ENCODE measurements at places on chromosomes 16 and 17.

- DNase-seq: no peak
These were observed 304.0 kb downstream of the MAF start for GRCh38 chr16:79296491-79296890.

DNA sequence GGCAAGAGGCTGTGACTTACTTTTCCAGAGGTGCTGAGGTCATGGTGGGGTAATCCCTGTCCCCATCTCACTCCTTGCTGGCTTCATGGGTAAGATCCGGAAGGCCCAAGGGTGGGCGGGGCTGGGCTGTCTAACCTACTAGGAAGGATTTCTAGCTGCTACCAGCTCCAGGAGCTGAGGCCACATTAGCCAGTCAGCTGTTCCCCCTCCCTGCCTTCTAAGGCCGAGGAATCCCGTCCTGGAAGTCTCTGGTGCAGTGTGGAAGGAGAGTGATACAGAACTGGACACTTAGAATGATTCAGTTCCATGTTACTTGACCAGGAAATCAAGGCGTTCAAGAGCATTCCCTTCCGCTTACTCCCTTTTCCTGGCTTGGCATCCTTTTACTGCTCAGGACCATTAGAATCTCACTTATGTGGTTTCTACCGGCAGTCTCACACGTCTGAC lies 8.9 kb downstream of the GNGT2 start:
- peak; percentile 27 for DNase-seq

- DNase-seq: peak; percentile 27
These were observed 107.4 kb downstream of the GAS7 start for GRCh38 chr17:10091046-10091445.

DNA sequence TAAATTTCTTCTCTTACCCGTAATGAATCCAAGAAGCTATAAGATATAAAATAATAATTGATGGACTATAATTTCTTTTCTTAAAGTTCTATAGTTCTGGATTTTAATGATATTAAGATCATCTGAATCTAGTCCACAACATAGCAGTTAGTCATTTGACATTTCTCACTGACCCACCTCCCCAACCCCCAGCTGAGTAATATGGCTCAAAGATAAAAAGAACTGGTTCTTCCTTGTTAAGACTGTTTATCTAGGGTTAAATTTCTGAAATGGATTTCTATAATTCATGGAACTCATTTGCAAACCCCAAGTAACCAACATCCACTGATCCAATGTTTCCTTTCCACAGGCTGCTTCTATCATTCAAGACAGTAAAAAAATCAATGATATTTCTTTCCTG lies 133.9 kb upstream of the SOX9 start:
- DNase-seq: no peak

DNA sequence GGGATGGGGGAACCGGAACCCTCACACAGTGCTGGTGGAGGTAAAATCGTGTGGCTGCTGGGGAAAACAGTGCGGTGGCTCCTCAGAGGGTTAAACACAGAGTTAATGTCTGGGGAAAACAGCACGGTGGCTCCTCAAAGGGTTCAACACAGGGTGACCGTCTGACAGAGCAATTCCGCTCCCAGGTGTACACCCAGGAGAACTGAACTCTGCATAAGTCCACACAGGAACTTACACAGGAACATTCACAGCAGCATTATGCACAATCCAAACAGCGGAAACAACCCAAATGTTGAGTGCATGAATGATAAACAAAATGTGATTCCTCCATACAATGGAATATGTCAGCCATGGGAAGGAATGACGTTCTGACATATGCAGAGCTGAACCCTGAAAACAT lies 51.4 kb downstream of the CCDC57 start:
- DNase-seq: no peak

GRCh38 chr16:4583906-4584305 lies 27.8 kb downstream of the C16orf96 start:
- no peak for DNase-seq

DNA sequence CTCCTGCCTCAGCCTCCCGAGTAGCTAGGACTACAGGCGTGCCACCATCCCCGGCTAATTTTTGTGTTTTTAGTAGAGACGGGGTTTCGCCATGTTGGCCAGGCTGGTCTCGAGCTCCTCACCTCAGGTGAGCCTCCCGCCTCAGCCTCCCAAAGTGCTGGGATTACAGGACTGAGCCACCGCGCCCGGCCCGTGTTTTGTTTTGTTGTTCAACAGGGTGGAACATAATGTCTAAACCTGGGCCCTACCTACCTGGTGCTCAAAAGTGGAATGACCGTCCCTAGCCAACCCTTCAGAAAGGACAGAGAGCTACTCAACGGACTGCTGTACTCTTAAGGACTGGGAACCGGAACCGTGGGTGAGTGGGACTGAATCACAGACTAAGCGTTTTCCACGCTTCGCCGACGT lies 772 bp upstream of the KIF22 start:
- DNase-seq: no peak

GRCh38 chr16:912322-912683 lies 58.5 kb downstream of the LMF1 start:
- no peak for DNase-seq

DNA sequence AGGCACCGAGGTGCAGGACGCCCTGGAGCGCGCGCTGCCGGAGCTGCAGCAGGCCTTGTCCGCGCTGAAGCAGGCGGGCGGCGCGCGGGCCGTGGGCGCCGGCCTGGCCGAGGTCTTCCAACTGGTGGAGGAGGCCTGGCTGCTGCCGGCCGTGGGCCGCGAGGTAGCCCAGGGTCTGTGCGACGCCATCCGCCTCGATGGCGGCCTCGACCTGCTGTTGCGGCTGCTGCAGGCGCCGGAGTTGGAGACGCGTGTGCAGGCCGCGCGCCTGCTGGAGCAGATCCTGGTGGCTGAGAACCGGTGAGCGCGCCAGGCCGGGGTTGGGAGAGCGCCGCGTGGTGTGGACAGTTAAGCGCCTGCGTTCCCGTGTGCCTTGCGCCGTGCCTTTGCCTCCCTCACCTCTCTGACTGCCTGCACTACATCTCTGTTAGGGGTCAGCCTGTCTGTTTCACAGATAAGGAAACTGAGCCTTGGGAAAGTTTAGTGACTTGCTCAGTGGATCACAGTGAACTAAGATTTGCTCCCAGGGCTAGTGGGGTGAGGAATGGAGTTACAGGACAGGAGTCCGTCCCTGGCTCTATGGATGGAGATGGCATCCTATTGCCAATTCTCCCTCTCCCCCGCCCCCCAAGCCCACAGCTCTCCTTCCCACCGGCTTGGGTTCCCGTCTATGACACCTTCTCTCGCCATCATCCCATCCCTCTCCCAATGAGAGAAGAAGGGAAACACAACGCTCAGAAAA lies 880 bp downstream of the SARM1 start:
- peak; percentile 19 for DNase-seq

DNA sequence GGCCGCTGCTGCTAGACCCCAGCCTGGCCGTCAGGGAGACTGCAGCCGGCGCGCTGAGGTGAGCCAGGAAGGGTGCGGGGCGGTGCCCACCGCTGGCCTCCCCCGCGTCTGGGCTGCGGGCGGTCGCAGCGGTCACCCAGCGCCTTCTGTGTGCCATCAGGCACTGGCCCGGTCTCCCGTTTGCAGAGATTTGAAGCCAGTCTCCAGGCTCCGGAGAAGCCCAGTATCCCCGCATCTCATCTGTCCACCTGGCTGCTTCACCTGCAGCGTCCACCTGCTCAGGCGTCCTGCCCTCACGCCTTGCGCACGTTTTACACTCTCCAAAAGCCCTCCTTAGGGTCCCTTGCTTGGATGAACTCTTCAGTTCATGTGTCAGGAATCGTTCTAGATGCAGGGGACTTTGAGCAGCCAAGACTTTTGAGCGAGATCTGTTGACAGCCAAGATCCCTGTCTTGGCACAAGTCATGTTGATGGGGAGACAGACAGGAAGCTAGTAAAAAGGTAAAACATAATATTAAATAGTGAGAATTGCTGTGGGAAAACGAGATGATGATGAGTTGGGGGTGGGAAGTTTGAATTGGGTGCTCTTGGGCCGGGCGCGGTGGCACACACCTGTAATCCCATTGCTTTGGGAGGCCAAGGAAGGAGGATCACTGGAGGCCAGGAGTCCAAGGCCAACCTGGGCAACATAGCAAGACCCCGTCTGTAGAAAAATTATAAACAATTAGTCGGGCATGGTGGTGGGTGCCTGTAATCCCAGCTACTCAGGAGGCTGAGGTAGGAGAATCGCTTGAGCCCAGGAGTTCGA lies 916 bp downstream of the HEATR3 start:
- DNase-seq: no peak

- peak; percentile 10 for DNase-seq
These were observed 33.7 kb upstream of the TNRC6C start for GRCh38 chr17:77924757-77925336.

- DNase-seq: no peak
These were observed 120.2 kb downstream of the SMG6 start for GRCh38 chr17:2183346-2183745.

GRCh38 chr16:4214215-4214621 lies 27.7 kb downstream of the SRL start:
- DNase-seq: peak; percentile 89

DNA sequence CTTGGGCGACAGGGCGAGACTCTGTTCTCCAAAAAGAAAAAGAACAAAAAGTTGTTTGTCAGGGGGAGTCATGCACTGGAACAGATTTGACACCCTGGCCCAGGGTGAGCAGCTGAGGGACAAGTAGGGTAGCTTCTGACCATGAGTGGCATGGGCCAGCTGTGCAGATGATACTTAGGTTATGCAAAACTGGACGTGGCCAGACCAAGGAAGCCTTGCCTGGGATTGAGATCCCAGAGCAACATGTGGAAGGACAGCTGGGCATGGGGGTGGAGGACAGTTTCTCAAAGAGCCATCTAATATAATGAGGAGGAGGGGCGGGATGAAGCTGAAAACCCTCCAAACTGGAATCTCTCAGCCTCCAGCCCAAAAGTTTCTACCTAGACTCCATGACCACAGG lies 19.6 kb upstream of the SLC35B1 start:
- no peak for DNase-seq

DNA sequence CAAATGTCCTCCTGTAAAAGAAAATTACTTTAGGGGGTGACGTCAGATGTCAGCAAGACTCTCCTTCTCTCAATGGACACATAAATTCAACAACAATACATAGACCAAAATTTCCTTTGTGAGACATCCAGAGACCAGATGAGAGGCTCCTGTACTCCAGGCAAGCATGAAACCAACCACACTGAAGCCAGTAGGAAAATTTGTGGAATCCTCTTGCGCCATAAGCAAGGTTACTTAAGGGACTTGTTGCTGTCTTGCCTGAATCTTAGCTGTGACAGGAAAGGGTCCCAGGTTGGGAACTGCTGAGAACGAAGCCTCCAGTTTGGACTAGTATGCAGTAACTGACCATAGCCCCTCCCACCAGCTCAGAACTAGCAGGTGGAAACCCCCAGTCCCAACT lies 56.0 kb downstream of the CEP112 start:
- DNase-seq: no peak

DNA sequence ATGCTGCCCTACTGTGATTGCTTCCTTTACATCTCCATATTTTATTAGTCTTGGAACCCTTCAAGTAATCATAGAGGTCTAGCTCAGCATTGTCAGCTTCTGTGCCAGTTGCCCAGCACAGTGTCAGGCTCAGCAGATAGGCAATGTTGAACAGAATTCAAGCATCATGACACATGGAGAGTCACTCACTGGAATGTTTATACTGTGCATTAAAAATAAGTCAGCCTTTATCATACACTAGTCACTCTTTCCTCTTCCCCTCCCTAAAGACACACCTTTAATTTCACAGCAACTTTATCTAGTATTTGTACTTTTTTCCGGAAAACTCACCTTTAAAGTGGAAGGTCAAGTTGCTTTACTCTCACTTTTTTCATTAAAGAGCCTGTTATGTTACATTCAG lies 253.8 kb upstream of the CDH11 start:
- peak; percentile 45 for DNase-seq

DNA sequence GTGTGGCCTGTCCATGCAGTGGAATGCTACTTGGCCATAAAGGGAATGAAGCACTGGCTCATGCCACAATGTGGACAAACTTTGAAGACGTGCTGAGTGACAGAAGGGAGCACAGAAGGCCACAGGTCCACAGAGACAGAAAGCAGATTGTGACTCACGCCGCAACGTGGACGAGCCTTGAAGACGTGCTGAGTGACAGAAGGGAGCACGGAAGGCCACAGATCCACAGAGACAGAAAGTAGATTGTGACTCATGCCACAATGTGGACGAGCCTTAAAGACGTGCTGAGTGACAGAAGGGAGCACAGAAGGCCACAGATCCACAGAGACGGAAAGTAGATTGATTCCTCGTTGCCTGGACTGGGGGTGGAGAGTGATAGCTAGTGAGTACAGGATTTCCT lies 19.2 kb downstream of the ZC3H18 start:
- no peak for DNase-seq

GRCh38 chr17:61461586-61461966 lies 9.4 kb downstream of the TBX4 start:
- no peak for DNase-seq

GRCh38 chr16:30903002-30903401 lies 6.6 kb downstream of the CTF1 start:
- no peak for DNase-seq

DNA sequence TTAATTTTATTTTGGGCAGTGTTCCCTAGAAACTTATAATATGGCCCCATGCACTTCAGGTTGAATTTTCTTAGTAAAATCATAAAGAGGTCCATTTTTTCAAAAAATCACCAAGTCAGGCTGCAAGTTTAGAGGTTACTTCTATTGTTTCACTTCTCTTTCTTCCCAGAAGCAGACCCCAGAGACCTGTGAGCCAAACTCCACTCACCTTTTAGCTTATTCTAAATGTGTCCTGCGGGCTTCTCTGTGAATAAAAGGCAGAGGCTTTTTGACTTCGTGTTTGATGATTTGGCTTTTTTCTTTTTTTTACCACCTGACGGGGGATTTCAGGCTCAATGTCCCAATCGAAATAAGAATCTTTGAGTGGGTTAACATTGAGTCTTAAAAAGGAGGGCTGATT lies 7.4 kb downstream of the PRKCB start:
- DNase-seq: no peak

DNA sequence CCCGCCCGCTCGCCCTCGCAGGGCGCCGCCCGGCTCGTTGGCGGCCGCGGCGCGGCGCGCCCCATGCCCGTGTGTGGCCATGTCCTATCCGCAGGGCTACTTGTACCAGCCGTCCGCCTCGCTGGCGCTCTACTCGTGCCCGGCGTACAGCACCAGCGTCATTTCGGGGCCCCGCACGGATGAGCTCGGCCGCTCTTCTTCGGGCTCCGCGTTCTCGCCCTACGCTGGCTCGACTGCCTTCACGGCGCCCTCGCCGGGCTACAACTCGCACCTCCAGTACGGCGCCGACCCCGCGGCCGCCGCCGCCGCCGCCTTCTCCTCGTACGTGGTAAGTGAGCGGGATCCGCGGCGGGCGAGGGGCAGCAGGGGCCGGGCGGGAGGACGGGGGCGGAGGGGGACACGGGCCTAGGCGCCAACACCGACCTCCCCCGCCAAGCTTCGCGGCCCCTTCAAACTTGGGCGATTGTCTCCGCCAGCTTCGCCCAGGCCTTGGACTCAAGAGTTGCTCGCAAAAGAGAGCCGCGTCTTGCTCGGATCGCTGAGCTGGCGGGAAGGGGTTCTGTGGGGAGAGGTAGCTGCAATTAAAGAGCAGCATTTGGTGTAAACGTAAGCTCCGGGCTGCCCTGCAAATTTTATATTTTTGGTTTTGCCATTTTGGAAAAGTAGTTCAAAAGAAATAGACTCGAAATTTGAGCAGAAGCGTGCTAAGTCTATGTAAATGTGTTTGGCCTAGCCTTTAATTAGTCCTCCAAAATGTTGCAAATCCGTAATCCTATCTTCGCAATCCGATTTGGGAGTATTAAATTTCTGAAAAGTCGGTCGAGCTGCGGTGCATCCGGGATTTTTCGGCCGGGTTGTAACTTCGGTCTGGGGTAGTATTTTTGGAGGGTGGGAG lies 702 bp downstream of the IRX5 start:
- peak; percentile 52 for DNase-seq

Data from fibroblast of skin of scalp (primary cell).